Osteocyte (in vitro differentiated cells): ENCODE measurements at places on chromosomes 12 and 14.

GRCh38 chr12:46892887-46893286, 67.1 kb upstream of the SLC38A4 start:
- DNase-seq, result no peak

DNA sequence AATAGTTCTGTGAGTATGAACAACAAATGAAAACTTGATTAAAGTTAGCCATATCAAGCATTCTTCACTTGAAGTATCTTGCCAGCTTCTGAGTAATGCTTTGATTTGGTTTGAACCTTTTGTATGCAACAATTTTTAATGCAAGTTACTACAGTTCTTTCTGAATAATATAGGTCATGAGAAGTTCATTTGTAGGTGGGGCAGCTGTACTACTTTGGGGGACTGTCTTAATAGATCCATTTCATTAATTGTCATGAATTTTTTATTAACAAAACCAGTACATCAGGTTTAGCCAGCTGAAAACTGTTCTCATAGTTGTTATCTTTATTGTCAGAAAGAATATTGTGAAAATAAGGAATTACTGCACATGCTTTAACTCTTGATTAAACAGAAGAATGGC, 142.7 kb downstream of the FOXA1 start:
- no peak for DNase-seq

GRCh38 chr12:52715416-52715815, 12.1 kb upstream of the KRT77 start:
- DNase-seq, result no peak

DNA sequence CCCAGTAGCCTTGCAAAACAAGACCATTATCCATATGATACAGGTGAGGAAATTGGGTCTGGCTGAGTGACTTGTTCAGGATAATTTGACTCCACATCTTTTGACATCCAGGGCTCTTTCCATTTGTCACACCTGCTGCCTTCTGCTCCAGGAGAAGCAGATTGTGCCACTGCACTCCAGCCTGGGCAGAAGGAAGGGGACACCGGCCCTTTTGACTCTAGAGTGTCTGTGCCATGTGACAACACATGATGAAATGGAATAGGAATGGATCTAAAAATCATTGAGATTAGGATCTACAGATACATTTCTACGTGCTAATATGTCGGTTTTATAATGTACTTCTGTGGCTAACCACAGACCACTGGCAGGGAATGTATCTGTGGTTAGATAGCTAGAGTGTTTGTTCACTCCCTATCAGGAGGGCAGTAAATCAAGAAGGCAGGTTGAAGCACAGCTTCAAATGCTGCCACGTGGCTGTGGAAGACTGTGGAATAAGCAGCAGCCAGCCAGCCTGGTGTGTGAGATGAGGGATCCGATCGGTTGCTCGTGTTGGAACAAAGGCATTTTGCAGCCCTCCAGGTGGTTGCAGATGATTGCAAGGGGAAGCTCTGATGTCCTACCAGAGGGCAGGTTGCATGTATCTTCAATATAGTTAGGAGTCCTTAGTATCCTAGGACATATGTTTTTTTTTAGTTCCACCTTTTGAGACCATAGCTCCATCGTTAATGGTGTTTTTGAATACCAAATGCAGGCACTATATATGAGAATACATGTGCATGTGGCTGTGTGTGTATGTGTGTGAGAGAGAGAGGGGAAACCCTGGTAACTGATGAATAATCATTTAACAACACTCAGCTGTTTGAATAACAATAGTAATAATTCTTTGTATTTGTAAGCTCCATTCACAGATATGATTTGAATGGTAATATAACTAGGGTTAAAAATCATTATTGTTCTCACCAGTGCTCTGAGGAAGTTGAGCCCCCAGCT, 28.6 kb downstream of the EML1 start:
- no peak for DNase-seq

DNA sequence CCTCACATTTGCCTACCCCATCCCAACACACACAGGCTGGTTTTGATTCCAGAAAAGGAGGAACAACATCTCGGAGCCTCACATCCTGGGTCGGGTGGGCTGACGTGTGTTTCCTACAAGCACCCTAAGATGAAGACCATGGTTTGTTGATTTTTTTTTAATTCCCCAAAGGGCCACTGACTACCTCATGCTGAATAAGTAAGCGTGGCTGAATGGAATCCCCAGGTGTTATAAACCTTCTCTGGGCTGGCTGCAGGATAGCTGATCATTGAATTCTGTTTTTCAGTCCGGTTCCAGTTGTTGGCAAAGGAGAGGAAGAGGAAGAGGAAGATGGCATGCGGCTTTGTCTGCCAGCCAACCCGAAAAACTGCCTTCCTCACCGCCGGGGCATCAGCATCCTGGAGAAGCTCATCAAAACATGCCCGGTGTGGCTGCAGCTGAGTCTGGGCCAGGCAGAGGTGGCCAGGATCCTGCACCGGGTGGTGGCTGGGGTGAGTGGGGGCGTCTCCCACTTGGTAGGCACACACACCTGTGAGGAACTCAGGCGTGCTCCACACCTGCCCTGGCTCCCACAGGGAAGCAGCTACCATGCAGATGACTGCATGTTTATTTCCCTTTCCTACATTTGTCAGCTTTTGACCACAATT, 42.0 kb downstream of the RIN3 start:
- DNase-seq, result no peak

DNA sequence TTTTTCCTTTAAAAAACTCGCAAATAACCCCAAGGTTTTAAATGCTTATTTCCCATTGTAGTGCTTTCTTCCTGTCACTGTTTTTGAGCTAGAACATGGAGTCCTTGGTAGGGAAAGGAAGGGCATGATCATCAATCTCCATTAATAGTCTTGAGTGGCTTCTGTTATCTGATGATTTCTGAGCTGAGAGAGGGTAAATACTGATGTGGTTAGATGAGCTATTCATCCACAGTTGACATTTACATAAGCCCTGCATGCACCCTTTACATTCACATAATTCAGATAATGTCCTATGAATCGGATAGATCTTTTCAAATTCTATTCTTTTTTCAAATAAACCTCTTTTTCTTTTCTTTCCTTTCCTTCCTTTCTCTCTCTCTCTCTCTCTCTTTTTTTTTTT, 81.4 kb downstream of the NTN4 start:
- DNase-seq, result no peak

- DNase-seq, result no peak
Observed at GRCh38 chr14:88323086-88323522, at the start of gene KCNK10. Gene KCNK10, minus strand, starts transcription at chr14:88323269. Its CDS starts 471 bp downstream, at chr14:88322798.

GRCh38 chr12:46386877-46387629, 14.5 kb upstream of the SLC38A2 start:
- no peak for DNase-seq

GRCh38 chr12:52274521-52275120, at the start of gene KRT86:
Gene KRT86, plus strand, starts transcription at chr12:52274645. Its CDS starts 27,272 bp downstream, at chr12:52301917.
- DNase-seq, result peak; percentile 51

DNA sequence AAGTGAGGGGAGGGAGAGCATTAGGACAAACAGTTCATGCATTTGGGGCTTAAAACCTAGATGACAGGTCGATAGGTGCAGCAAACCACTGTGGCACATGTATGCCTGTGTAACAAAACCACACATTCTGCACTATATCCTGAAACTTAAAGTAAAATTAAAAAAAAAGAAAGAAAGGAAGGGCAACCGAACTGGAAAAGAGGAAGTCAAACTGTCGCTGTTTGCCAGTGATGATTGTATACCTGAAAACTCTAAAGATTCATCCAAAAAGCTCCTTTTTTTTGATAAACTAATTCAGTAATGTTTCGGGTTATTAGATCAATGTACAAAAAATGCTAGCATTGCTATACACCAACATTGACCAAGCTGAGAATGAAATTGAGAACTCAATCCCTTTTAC, 259.0 kb upstream of the ALG10 start:
- DNase-seq, result no peak

- no peak for DNase-seq
Observed at GRCh38 chr12:66290716-66291200, 11.5 kb upstream of the HELB start.

DNA sequence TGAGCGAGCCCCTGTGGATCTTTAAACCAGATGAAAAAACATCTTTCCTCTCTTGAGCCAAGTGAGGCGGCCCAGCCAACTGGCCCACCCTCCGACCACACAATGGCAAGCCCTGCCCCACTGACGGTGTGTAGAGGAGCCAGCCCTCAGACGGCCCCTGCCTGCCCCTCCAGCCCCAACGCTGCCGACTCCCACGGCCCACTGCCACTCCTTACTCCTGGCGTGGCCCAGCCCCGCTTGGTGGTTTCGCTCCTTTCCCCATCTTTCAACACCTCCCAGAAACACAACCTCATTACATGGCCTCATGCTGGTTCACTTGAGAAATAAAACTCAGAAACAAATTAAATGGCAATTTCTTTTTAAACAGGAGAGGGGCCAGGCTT, 80.6 kb upstream of the DICER1 start:
- DNase-seq, result no peak

DNA sequence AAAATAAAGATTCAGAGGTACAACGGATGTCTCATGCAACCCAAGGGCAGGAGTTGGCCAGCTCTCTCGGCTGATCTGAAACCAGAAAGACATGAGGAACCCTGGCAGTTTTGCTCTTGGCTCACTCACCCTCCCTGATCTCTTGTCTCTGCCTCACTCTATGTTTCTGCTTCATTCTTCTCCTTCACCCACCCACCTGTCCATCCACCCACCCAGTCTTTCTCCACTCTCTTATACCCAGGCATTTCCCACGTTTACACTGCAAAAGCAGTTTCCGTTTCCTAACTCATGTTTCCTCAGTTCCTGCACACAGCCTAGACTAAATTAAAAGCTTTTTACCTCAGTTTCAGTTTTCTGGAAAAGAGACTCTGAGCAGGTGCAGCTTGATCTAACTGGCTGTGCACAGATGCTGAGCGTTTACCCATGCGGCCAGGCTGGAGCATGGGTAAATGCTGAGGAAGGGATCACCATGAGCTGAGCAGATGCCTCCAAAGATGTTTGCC, 157.6 kb downstream of the PRKCH start:
- DNase-seq, result no peak

GRCh38 chr14:73293782-73294781, 56.8 kb downstream of the PAPLN start:
- DNase-seq, result no peak

DNA sequence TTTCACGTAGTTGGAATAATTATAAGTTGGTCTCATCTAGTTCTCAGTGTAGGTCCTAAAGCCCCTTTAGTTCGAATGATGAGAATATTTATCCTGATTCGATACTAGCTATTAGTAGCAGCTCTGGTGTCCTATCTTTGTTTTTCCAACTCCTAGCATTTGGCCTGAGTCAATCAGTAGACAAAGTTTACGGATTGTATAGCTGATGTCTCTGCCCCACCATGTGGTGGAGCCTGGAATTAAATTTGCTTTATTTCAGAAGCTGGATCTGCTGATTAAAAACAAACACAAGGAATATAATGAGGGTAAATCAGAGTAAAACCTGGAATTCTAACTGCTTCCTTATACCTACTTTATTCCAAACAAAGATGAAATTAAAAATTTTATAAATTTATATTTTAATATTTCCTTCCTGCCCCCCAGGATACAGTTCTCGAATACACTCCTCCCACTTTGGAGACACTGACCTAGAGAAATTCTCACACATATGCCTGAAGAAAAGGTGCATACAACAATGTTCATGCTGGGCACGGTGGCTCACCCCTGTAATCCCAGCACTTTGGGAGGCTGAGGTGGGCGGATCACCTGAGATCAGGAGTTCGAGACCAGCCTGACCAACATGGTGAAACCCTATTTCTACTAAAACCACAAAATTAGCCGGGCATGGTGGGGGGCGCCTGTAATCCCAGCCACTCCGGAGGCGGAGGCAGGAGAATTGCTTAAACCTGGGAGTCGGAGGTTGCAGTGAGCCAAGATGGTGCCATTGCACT, 7.6 kb upstream of the BRMS1L start:
- no peak for DNase-seq

- no peak for DNase-seq
Observed at GRCh38 chr14:57046175-57046574, 222.5 kb downstream of the EXOC5 start.

DNA sequence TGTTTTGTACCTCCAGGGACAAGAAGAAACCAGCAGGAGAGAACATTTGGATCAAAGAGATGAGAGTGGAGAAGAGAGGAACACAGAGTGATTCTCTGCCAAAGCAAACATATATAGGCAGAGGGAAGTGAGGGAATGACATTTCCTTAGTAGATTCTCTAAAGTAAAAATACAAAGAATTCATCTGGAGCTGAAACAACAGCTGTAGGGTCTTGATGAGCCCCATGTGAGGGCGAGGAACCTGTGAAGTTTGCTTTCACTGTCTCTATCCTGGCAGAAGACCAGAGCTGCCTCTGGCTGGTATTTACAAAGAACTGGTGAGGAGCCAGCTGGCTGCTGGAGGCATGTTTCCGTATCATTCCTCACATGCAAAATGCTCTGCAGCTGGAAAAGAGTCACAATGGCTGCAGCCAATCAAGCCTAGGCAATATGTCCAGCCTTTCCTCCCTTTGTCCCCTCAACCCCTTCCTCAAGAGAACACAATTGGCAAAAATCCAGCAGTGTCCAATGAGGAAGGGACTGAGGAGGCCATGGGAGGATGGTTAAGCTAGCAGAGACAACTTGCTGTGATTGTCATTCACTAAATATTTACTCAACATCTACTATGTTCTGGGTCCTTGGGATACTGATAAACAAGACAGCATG, 122.5 kb downstream of the PHLDA1 start:
- peak; percentile 90 for DNase-seq

DNA sequence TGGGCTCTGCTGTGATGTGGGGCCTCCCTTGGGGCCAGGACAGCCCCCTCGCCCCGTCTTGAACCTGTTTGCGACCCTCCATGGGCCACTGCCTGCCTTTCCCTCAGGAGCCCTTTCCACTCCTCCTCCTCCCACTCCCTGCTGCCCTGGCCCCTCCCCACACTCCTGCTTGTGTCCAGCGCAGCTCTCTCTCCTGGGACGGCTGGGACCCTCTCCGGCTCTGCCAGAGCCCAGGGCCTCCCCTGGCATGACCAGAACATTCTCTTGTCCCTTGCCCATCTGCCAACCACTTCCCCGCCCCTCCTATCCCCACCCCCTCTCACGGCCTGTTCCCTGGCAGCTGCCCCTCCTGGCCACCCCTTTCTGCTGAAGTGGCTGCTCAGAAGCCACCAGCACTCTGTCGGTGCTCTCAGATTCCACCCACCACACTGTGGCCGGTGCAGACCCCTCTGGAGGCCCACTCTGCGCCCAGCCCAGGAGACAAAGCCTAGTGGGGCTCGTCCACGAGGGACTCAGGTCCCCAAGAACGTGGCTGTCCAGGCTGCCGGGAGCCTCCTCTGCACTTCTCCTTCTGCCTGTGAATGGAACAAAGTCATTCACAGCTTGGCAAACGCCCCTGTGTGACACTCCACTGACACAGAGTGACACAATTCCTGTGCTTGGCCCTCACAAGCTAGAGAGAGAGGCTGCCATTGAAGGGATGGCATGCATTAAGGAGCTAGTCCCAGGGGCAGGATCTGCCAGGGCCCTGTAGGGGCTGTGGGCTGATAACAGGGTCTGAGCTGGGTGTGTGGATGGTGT, 1.4 kb downstream of the ASPG start:
- no peak for DNase-seq

- DNase-seq, result no peak
Observed at GRCh38 chr14:104287301-104288009, 149.1 kb downstream of the KIF26A start.

GRCh38 chr12:13243516-13244070, 47.1 kb downstream of the EMP1 start:
- DNase-seq, result no peak

- DNase-seq, result no peak
Observed at GRCh38 chr14:31933716-31934115, 143.4 kb upstream of the ARHGAP5 start.

- DNase-seq, result no peak
Observed at GRCh38 chr14:93709249-93709648, 79.0 kb downstream of the PRIMA1 start.

- no peak for DNase-seq
Observed at GRCh38 chr12:50569876-50570275, 65.1 kb downstream of the DIP2B start.
